Mesenteric fat pad (tissue), 1 donor: ENCODE measurements at places on chromosomes 2 and 18.

- no peak for DNase-seq
These were observed 14.5 kb downstream of the ATG16L1 start for GRCh38 chr2:233265899-233266431.

DNA sequence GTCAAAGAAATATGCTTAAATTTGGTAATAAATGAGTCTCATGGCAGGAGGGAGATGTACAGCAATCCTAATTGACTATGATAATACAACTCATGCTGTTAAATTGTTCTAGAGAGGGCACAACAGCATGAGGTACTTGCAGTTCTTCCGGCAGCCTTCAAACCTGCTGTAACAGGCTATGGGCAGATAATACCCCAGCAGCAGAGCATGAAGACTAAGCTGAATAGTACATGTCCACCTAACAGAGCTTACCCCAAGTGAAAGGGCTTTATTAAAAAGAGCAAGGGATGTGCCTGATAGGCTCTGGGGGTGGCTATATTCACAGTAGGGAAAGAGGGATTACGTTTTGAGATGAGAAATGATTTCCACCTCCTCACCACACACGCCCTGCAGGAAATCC is 28.9 kb downstream of the MRO start:
- no peak for DNase-seq

DNA sequence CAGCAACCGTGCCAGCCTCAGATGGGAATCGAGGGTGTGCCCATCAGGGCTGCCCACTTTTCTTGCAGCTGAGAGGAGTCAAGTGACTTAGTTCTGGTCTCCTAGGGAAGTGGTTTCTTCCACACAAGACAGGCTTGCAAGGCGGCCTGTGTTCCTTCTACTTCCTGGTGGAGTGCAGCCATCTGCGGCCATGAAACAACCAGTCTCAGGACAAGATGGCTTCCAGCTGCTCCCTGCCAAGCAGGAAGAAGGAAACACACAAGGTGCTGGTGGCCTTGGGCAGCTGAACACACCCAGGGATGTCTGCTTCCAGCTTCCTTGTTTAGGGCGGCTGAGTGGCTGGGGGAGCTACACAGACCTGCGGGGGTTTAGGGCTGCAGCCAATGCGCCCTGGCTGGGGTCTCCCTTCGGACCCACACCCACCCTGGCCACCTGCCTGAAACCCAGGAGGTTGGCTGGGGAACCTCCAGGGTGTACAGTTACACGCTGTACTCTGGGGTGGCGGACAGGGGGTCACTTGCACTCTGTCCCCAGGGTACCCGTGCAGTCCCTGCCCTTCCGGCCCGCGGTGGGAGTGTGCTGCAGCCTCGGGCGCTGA is 34.7 kb downstream of the PTPN18 start:
- peak; percentile 85 for DNase-seq

GRCh38 chr2:26938399-26939118 is 31.9 kb upstream of the MAPRE3 start:
- DNase-seq = no peak

GRCh38 chr2:69183659-69184058 is 170.7 kb downstream of the ANTXR1 start:
- no peak for DNase-seq

DNA sequence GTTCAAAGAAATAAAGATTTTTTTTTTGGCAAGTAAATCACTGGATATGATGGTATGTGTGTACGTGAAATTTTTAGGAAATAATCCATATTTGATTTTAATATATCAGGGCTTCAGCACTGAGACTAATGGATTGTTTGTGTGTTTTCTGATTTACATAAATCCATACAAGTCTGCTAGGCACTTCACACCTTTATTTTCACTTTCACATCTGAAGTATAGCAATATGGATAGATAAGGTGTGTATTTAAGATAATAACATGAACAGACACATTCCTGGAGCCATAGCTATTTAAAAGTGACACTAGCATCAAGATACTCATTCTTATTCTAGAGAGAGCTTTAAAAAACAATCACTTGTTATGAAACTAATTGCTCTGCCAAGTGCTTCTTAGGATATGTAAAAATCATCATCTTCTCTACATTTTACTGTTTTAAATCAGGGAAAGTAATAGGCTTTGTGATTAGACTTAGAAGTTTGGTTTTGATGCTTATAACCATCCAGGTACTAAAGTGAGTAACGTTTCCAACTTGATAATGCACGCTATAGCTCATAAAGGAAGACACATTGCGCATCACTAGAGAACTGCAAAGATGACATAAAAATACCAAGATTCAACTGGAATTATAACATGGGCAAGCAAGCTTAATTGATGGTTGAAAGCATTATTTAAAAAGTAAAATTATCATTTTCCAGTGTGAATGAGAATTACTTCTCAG is 208.9 kb downstream of the ZEB2 start:
- no peak for DNase-seq

DNA sequence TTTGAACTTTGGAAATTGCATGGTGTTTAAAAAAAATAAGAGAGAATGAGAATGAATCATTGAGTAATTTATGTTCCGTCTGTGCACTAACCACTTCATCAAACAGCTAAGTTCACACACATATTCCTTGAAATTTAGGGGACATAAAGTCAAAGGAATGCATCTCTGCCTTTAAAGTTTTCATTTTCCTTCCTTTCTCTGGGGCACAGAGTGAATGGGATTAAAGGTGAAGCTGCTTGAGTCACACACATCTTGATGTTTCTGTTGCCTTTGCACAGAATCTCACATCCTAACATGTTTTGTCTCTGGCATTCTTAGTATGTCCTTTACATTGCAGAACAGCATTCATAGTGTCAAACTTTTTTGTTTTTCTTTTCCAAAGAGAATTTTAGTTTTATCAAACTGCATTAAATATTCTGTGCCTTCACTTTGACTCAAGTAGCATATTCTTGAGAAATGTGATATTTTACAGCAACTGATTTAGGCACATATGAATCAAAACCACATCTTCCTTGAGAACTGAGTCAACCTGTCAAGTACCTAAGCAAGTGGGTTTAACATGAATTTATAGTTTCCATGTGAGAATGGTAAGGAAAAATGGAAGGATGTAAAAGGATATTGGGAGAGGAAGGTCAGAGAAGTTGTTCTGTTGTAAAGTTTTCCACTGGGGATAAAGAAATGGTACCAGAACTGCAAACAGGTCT is 169.1 kb upstream of the THUMPD2 start:
- no peak for DNase-seq

- DNase-seq = no peak
These were observed 89.8 kb upstream of the KCNH7 start for GRCh38 chr2:162928356-162928755.

DNA sequence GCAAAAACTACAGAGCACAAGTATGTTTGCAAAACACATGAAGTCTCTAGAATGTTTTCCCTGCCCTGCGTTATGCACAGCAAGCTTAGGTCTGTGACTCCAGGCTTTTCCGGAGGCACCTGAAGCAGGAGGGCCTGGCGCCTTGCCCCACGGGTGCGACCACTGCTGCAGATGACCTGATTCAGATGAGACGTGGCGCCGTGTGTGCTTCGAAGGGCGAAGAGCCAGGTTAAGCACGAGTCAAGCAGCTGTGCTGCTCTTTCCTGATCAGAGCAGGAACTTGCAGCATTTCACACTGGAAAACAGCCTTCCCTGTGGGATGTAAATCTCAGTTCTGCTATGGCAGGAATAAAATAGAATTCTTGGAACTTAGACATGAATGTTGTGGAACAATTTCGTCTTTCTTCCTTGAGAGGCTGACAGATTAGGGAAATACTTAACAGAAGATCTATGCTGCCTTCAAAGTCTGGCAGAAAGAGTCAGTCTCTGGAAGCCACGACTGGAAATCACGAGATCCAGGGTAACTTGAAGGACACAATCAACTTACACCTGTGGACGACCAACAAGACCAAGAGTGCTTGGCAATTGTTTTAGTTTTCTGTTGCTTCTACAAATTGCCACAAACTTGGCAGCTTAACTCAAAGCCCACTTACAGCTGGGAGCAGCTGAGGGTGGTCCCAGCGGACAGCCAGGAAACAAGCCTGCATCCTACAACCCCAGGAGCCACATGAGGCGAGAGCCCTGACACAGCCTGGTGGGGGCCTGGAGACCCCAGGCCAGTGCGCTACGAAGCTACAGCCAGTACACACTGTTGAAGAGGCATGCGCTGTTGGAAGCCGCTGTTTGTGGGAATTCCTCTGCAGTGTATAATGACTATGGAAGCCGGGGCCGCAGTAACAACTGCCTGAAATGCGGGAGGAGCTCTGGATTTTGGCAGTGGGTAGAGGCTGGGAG is 42.9 kb downstream of the EIPR1 start:
- no peak for DNase-seq

GRCh38 chr2:196590286-196590685 is 49.2 kb upstream of the CCDC150 start:
- no peak for DNase-seq

DNA sequence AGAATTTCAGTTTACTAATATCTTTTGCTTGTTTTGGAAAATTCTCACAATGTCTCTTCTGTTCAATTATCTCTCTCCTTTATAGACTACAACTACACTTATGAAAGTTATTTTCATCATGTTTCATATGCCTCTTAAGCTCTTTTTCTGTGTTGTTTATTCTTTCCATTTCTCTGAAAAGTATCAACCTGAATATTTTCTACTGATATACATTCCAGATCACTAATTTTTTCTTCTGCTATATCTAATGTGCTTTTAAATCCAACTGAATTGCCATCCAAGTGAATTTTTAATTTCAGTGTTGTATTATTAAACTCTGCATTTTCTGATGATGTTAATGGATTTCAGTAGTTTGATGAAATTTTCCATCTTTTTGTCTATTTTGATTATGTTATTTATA is 301.3 kb downstream of the HRH4 start:
- no peak for DNase-seq

GRCh38 chr2:173898996-173899395 is 66.2 kb downstream of the SP3 start:
- DNase-seq = no peak

- DNase-seq = no peak
These were observed 244.1 kb downstream of the SH3BP4 start for GRCh38 chr2:235195921-235196320.

DNA sequence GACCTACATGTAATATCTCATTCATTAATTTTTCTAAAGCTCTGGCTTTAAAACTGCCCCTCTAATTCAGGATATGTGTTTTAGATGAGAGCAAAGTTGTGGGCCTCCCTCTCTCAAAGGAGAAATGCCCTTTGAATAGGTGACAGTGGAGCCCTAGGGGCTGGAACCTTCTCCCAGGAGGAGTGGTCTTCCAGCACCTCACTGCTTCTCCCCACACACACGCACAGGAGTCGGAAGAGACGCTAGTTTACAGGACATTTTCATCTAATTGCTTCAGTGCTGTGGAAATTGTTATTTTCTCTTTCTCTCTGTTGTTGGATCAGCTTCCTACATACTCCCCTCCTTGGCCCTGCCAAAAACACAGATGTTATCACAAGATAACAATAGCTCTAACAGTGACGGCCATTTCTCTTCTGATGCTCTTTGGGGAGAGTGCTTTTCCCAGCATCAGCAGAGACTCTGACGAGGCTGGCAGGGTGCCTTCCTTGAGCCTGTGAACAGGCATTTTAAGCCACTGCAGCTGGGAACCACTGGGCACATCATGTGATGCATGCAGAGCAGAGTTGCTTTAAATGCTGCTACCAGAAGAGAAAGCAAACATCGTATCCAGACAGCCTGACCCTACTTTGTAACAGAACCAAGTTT is 209.4 kb upstream of the SP5 start:
- DNase-seq = no peak

DNA sequence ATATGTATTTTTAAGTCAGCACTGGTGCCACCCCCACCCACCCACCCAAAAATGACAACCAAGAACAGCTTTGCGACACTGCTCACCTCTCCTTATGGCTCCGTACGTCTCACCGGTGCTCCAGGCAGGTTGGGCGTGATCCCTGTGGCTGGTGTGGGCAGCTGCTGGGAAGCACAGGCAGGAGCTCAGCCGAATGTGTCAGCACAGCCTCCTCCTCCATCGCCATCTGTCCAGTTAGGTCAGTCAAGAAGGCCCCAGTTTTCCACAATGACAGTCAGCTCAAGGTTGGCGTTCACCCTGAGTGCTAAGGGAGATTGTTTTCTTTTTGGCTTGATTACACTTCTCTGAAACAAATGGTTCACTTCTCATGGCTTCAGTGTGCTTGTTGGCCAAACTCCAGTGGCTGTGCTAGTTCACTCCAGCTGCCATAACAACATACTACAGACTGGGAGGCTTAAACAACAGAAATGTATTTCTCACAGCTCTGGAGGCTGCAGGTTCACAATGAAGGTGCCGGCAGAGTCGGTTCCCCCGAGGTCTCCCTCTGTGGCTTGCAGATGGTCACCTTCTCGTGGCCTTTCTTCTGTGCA is 30.2 kb downstream of the AMER3 start:
- no peak for DNase-seq

DNA sequence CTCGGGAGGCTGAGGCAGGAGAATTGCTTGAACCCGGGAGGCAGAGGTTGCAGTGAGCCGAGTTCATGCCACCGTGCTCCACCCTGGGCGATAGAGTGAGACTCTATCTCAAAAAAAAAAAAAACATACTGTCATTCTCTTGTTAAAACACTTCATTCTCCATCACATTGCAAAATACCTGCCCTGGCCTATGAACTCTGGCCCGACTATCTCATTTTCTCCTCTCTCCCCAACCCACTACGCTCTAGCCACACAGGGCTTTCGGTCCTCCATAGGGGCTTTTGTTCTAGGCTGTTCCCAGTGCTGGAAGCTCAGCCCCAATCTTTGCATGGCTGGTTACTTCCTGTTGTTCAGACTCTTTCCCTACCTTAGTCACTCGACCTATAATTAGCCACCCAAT is 10.3 kb downstream of the CEP76 start:
- no peak for DNase-seq

- DNase-seq = no peak
These were observed 56.6 kb upstream of the CYP26B1 start for GRCh38 chr2:72204156-72204785.

- peak; percentile 81 for DNase-seq
These were observed 25.1 kb downstream of the DNPEP start for GRCh38 chr2:219362524-219363164.

GRCh38 chr2:204226305-204226880 is 289.8 kb downstream of the ICOS start:
- DNase-seq = no peak

- DNase-seq = peak; percentile 64
These were observed 81.6 kb downstream of the HS6ST1 start for GRCh38 chr2:128237081-128237534.

GRCh38 chr18:28110924-28111323 is 66.0 kb downstream of the CDH2 start:
- DNase-seq = no peak

- DNase-seq = no peak
These were observed 80.7 kb downstream of the EML4 start for GRCh38 chr2:42249887-42250286.

DNA sequence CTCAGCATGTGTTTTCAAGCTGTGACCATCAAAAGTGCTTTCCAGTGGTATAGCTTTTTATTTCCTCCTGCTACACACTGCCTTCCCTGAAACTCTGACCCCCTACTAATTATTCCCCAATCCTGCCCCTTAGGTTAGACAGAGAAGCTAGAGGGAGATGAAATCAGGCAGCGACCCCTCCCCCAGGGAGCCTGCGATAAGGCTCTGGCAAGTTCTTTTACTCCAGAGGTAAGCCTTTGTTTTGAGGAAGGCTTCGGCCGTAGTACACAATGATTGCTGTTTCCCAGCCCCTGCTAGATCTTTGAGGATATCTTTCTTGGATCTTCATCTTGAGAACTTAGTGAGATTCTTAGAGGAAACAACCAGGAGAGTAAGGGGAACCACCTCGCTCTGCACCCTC is 33.5 kb upstream of the NOL4 start:
- DNase-seq = no peak
